ENCODE measurements at places on chromosomes 7 and 10.
A peak's percentile ranks its signal among the peaks of the same experiment; 100 is the strongest.

GRCh38 chr7:79199266-79199665 lies 254.2 kb downstream of the MAGI2 start:
- DNase-seq = no peak

DNA sequence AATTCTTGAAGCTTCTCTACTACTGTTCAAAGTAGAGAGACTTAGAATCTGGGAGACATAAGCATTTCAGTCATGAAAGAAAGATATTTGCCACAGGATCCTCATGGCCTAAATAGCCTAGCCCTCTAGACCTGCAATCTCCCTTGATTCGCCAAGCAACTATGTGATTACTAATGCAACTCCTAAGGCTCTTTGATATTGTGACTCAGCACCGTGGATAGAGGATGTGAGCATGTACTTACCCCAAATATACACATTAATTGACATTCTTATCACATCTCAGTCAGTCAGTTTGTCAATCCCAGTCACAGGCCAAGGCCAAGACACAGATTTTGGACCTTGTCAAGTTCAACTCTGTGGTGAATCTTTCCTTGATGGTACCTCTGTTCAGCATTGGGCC lies 42.6 kb downstream of the GPR37 start:
- DNase-seq = no peak

- no peak for DNase-seq
These were observed 308.0 kb upstream of the TEX47 start for GRCh38 chr7:89103564-89103963.

DNA sequence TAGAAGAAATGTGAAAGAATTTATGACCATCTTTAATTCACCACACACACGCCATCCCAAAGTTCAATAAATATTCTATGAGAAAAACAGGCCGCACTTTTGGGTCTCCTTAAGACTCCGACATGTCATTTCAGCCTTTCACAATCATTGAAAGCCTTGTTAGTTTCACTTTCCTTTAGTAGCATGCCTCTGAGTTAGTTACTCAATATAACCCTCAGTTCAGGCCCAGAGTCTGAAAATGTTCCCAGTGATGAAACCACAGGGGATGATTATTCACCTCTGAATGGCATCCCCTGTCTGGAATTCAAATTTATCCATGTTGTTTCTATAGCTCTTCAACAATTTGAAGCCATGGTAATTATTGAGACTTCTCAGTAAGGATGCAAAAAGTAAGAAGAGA lies 278.1 kb upstream of the NRP1 start:
- no peak for DNase-seq

DNA sequence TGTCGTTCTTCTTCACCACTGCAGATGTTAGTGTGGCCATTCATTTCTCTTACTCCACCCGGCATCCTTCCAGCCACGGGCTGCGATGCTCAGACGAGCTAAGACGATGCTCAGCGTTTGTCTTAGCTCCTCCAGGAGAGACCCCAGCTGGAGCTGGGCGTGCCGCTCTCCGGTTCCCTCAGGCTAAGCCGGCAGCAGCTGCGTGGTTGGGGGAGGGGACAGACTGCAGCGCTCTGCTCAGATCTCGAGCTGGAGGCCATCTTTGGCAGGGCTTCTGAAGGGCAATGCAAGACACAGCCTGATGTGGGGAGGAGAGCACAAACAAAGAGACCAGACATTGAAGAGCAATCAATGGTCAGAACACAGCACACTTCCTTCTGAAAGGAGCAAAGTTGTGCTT lies 4.8 kb downstream of the INA start:
- peak; percentile 64 for DNase-seq

GRCh38 chr10:63986536-63986935 lies 465.3 kb downstream of the REEP3 start:
- no peak for DNase-seq

GRCh38 chr10:126470991-126471390 lies 82.7 kb upstream of the ADAM12 start:
- no peak for DNase-seq

- no peak for DNase-seq
These were observed 7.4 kb downstream of the POLR1F start for GRCh38 chr7:19701471-19701870.

DNA sequence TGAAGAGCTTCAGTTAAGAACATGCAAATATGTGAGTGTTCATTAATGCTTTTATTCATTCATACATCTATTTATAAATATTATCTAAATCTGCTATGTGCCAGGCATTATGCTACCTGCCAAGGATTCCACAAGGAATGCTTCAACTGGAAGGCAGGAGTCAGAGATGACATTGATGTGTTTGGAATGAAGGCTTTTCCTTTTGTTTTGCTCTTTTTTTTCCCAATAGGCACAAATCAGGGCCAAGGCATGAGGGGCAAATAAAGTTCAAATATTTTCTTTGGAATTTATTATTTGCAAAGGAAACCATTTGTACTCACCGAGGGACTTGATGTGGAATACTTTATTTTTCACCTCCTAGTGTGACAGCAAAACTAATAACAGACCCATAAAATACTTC lies 530.3 kb downstream of the ARL4A start:
- no peak for DNase-seq

DNA sequence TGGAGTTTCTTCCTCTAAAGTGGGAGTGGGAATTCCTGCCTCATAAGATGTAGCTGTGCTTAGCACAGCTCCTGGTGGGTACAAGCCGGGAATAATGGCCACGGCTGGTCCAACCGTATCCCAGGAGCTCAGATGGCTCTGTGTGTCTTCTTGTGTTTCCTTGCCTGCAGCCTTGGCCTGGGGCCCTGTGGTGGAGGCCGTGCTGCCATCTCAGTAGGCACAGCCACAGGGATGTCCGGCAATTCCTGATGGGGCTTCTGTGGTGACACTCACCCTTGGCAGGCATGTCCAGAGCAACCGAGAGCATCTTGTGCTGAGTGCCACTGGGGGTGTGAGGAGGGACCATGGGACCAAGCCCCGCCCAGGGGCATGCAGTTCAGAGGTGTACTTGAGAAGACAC lies 50.0 kb upstream of the AQP1 start:
- no peak for DNase-seq

DNA sequence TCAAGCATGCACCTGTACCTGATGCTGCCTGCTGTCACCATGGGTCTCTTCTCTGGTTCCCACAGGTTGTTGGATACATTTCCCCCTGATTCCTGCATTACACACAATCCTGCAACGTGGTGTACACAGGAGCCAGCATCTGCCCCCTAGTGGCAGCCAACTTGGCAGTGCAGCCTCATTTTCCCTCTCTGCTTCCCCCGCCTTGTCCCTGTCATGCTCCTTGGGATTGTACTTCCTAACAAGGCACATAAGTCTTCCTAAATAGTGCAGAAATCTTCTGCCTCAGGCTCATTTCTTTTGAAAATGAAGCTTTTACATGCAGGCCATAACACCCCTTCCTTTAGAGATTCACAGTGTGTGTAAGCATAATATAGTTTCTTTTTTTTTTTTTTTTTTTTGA lies 387.5 kb downstream of the CCSER2 start:
- DNase-seq = no peak

DNA sequence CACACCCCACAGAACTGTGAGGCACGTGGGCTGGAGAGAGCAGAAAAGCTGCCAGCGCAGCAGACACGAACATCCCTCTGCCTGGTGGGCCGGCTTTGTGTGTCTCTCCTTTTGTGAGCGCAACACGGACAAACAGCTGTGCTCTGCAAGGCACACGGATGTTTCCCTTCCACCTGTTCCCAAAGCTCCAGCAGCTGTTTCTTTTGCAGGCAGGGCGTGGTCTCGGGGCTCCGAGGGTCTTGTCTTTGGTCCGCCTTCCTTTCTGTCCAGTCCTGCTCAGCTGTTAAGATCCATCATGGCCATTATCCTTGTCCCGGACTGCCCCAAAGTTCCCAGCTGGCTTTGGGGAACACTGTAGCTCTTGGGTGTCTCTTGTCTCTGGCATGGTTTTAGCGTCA lies 32.7 kb upstream of the SH2B2 start:
- DNase-seq = no peak

DNA sequence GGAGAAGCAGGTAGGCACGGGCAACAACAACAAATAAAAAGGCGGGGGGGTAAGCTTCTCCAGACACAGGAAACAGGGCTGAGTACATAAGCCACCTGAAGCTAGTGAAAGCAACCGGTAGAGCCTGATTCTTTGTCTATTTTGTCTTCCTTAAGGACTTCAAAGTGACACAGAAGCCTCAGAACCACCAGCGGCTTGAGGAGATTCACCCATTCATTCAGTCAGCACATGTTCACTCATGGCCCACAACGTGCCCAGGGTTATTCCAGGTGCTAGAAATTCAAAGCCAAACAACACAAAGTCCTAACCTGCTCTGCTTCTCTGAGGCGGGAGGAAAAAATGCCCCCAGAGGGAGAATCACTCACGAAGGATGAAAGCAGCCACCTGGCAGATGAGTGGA lies 69.3 kb upstream of the C7orf33 start:
- no peak for DNase-seq

GRCh38 chr10:118173296-118173695 lies 126.6 kb upstream of the RAB11FIP2 start:
- no peak for DNase-seq

DNA sequence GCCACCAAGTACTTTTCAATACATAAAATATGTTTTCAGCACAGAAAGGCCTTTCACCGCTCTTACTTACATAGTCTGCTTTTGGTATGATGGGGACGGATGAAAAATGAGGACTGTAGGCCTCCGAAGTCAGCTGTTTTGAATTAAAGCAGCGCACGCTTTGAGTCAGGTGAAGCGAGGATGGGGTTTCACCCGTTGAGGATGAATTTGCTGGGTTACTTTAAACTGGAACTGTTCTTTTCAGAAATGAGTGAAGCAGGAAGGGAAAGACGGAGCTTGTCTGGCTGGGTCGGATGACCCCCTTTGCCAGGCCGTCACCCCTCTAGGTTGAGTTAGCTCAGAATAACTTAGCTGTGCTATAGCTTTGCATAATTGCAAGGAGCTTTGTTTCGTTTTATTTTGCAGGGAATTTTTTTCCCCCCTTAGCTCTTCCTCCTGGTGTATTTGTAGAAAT lies 40.0 kb downstream of the CUX1 start:
- no peak for DNase-seq

DNA sequence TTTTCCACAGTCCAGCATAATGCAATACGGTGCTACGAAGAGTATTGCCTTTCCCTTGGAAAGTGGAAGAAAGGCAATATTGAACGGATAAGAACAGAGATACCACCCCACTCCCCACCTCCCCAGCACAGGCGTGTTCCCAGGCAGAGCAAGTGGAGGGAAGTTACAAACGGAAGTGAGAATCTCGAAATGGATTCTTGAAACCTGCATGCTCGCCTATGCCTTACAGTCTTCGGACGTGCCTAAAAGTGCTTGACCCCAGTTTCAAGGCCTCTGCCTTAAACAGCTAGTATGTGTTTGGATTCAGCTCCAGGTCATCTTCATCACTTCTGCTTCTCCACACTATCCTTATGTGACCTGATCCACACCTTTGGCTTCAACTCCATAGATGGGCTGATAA lies 35.0 kb upstream of the USP6NL start:
- no peak for DNase-seq

DNA sequence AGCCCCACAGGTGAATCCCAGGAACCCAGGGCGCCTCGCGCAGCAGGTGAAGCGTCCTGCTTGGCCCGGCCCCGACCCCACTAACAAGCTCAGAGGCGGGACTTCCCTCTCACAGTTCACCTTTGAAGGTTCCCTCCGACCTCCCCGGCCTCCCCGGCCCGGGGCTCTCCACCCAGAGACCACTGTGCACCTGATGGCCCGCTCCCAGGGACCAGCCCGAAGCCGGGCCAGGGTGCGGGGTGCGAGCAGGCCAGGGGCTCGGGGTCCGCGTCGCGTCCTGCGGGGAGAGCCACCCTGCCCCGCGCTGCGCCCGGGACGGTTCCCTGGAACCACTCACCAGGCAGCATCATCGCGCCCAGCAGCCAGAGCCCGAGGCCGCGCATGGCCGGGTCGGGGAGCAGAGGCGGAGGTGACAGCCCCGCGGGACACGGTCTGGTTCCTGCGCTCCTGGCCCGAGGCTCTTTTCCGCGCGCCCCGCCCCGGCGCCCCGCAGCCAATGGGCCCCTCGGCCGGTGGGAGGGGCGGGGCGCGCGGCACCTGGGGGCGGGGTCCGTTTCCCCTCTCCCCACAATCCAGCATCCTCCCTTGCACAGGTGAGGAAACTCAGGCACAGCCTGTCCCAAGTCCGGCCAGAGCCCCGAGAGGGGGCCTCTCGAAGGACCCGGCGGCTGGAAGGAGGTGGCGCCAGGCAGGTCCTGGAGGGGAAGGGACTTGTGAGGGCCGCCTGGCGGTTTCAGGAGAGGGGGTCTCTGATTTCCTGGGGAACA lies at the start of gene ADAM8:
Gene ADAM8 (minus strand): TSS at position 434 of the 767 bp plus-strand sequence. CDS start 51 bp downstream, at position 383.
- DNase-seq = no peak

DNA sequence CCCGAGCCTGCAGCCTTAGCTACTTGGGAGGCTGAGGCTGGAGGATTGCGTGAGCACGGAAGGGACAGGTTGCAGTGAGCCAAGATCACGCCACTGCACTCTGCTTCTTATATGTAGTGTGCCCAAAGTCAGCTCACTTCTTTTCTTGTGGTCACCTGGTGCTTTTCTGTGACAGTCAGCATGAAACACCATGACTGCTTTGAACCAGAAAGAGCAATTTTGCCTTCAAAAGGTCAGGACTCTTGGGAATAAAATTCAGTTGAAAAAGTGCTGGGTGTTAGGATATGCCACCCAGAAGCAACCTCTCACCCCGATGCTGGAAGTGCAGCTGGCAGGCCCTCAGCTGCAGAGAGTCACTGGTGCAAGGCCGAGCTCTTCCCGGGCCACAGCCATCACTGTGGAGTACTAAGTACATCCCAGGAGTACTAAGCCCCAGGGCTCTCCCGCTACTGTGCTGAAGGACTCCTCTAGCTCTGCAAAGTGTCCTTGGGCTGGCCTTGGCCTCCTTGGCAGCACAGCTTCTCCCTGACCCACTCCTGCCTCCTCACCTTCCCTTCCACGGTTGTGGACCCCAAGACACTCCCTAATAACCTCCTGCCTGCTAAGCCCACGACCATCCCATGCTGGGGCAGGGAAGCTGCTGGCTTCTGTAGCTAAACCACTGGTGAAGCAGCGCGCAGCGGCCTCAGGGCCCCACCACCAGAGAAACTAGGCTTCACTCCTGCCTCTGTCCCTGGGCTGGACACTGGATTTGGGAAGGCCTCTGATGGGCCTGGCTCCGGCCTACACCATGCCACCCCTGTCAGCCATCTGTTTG lies 17.6 kb upstream of the GDI2 start:
- no peak for DNase-seq

DNA sequence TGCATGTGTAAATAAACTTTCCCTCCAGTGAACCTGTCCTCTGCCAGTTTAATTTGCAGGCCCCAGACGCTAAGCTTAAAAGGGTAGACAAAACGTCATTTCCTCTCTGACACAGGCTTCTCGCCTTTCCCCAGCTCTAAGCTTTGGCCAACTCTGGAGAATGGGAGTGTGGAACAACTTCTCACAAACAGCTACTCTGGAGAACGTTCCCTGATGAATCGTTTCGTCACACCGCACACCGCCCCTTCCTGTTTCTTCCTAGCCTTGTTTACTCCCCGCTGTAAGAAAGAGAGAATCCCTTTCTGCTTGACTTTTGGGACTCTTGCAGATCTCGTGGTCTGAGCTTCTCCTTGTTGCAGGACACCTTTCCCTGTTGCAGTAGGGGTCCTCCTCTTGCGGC lies 564.2 kb downstream of the TCERG1L start:
- no peak for DNase-seq
